Activated CD4-positive, alpha-beta memory T cell treated with anti-CD3 and anti-CD28 coated beads, Interleukin-2, amount 10 ng/mL, durations not matched to agents 7 days and 5 days (primary cell): ENCODE measurements at places on chromosomes 6 and 20. TPM values are rescaled to one million over a fixed set of nuclear protein-coding genes. Genes with fewer than 3 reads are reported as not detected.

DNA sequence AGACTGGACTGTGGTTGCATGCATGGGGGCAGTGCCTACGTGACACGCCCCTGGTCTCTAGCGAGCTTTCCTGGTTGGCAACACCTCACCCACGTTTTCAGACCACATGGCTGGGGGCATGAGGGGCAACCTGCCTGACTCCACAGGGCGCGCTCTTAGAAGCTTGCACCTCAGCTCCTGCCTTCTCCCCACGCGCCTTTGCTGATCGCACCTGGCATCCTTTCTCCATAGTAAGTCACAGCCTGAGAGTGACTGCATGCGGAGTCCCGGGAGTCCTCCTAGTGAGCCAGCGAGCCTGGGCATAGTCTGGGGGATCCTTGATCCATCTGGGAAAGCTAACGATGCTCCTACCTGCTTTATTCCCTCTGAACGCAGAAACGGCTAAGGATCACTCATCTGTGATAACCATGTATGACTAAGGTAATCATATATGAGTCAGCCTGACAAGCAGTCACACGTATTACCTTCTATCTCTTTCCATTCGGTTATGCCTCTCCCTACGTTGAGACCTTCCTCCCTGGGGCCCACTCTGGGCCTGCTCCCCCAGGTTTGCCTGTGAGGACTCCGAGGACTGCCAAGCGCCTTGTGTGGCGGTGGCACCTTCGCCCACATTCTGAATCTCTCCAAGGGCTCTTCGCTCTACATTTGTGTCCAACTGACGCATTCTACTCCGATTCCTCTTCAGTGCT is 4.5 kb downstream of the TCFL5 start:
- no peak for DNase-seq

DNA sequence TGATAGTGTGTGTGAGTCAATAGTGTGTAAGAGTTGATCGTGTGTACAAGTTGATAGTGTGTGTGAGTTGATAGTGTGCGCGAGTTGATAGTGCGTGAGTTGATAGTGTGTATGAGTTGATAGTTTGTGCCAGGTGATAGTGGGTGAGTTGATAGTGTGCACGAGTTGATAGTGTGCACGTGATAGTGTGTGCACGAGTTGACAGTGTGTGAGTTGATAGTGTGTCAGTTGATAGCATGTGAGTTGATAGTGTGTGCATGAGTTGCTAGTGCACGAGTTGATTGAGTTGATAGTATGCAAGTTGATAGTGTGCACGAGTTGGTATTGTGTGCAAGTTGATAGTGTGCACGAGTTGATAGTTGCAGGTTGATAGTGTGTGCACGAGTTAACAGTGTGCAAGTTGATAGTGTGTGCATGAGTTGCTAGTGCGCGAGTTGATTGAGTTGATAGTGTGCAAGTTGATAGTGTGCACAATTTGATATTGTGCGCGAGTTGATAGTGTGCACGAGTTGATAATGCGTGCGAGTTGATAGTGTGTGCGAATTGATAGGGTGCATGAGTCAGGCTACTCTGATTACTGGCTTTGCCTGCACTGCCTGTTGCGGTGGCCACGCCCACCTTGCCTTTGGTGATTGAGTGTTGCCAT is 35.8 kb upstream of the IYD start:
- DNase-seq = no peak

ZC2HC1B gene
- not detected for total RNA-seq

OR2B6 gene
- total RNA-seq = not detected

GRCh38 chr20:16710781-16711180 is 19.0 kb upstream of the SNRPB2 start:
- no peak for DNase-seq

DNA sequence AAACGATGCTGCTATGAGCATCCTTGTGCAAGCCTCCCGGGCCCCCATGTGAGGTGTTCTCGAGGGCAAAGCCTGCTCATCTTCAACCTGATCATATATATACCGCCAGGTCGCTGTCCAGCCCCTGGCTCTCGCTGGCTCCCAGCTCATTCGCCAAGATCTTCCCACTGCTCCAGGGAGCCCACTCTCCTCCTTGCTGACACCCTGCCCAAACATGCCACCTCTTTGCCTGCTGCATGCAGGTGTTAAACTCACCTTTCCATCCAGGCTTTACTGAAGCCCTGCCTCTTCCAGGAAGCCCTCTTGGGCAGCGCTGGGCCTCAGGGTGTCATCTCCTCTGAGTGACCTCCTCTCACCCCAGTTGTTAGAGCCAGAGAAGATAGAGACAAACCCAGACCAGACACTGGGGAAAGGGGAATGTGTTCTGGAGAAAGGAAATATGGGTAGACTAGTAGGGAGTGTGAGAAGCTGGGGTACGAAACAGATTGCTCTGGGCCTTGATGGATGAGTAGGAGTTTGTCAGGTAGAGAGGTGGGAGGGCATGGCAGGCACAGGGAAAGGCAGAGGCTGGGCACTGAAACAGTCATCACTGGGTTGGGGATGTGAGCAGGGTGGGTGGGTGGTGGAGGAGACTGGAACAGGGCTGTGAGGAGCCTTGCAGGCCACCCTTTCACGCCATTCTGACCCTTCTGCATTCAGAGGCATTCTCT is 1.2 kb upstream of the DLGAP4 start:
- DNase-seq = no peak

SLC2A4RG gene
- 90.4 TPM for total RNA-seq

TEAD3 gene
- total RNA-seq = 0.23 TPM

- DNase-seq = no peak
These were observed 120.4 kb upstream of the PLCB4 start for GRCh38 chr20:8948442-8949020.

PPP1R11 gene
- total RNA-seq = 62.5 TPM

IL17A gene
- 5.5 TPM for total RNA-seq

DNA sequence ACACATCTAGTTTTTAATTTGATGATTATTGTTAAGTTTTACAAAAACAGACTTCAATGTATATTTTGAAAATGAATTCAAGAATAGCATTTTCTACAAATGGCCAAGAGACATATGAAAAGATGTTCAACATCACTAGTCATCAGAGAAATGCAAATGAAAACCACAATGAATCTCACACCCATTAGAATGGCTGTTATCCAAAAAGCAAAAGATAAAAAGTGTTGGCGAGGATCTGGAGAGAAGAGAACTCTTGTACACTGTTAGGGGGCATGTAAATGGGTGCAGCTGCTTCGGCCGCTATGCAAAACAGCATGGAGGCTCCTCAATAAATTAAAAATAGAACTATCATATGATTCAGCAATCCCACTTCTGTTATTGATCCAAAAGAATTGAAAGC is 185.8 kb upstream of the CCN2 start:
- no peak for DNase-seq

DNA sequence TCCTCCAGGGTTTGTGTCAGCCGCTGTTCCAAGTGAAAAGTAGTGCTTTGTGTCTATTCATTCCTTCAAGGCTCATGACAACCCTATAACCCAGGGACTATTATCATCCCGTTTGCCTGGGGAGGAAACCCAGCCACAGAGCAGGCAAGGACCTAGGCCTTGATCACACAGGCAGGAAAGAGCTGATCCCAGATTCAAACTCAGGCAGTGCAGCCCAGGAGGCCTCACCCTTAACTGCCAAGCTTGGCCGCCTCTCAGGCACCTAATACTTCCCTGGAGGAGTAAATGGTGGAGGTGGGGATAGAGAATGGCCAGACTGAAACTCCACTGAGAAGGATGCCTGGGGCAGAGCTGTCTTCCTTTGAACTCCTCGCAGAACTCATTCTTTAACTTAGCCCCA is 215.1 kb upstream of the QKI start:
- DNase-seq = no peak

DNA sequence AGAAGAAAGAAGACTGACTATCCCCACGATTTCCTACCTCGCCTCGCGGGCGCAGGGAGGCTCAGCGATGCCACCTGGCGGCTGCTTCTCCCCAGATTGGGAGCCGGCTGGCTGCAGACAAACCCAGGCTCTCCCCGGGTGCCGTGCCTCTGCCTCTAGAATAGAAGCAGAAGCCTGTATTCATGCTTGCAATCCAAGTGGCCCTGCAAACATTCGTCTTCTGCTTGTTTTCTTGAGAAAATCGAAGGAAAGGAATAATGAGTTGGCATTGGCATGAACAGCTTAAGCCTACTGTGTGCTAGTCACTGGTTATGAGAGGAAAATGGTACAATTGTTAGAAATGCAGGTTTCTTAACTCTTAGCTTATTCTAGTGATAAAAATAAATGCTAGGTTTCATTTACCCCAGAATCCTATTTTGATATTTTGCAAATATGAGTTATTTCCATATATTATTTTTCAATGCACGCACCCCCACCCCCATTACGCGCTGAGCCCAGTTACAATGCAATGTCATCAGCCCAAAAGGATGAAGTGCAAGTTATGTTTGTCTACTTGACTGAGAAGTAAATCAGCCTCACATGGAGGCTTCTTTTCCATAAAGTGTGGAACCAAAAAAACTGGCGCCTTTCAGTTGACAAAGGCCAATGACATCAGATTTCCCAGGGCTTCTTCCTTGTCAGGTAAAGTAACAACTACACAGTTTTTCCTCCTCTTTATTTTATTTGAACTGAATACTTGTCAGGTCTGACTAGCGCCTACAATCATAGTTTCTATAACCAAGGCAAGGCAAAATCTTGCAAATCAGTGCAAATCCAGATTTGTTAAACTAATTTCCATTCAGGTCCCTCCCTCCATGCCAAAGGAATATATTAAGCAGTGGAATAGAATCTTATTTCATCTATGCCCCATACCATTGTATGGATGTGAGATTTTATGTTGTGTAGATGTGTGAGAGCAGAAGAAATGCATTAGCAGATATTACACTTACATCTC is 3.9 kb upstream of the SOX4 start:
- peak; percentile 82 for DNase-seq

GRCh38 chr20:12016291-12016690 is 98.6 kb downstream of the BTBD3 start:
- DNase-seq = no peak

- no peak for DNase-seq
These were observed 152.1 kb upstream of the RALGAPA2 start for GRCh38 chr20:20864351-20865096.

DNA sequence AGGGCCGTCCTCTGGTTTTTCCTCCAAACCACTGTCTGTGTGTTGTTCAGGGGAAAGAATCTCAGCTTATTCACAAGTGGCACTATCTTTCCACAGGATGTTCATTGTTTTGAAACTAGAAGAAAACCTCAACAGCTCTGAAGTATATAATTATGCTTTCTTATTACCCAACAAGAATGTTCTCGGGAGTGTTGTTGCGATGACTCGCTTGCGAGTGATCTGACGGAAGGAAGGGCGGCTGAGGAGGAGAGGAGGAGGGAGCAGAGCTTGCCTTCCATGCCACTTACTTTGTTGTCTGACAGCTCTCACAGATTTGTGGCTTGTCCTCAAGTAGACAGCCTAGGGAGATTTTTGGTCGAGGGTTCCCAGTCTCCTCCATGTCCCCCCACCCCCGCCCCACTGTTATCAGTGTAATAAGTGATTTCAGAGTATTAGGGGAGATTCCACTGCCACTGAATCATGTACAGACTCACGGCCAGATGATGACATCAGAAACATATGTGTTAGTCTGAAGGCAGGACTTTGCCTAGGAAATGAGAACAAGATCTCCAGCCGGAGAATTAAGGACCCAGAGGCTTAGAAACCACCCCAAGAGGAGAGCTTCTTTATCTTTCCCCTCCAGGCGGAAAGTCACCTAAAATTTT is 80.7 kb upstream of the CCN6 start:
- DNase-seq = peak; percentile 52

C20orf144 gene
- total RNA-seq = 0.30 TPM

- DNase-seq = no peak
These were observed 129.2 kb upstream of the PCSK2 start for GRCh38 chr20:17097603-17098002.

DNA sequence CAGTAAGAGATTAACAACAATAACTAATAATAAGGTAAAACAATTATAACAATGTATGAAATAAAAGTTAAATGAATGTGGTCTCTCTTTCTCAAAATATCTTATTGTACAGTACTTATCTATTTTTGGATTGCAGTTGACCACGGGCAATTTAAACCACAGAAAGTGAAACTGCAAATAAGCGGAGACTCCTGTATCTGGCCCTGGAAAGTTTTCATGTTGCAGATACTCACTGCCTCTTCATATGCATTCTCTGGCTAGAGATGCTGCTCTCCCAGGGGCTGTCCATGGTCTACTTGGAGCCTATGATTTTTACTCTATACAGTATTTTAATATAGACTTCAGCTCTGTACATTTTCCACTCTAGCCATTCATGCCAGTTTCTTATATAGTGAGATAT is 230.8 kb downstream of the FUT9 start:
- no peak for DNase-seq

DNA sequence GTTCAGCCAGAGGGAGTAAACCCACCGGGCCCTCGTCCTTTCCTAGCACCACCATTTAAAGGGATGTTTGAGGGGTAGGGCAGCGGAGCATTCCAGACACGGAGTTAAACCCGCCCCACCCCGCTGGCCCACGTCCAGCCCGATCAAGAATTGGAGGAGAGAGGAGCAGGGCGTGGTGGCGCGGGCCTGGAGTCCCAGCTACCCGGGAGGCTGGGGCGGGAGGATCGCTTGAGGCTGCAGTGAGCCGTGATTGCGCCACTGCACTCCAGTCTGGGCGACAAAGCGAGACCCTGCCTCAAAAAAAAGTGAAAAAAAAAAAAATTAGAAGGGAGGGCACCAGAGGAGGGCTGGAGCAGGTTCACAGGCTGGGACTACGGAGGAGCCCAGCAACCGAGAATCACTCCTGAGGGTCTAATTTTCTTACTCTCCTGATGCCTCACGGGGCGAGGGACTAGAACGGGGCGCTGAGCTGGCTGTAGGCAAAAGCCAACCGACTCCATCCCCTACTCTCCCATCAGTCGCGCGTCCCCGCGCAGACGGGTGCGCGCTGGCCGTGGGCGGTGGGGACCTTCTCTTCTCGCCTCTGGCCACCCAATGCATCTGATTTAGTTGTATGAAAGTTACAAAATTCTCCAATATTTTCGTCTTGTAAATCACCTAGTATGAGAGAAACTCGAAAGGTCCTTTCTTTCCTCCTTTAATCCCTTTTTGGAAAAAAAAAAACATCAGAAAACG is 6.1 kb upstream of the HSPA1B start:
- peak; percentile 63 for DNase-seq

GRCh38 chr6:56650191-56650590 is 7.5 kb upstream of the DST start:
- DNase-seq = no peak
